ENCODE measurements at places on chromosomes 4 and X.

DNA sequence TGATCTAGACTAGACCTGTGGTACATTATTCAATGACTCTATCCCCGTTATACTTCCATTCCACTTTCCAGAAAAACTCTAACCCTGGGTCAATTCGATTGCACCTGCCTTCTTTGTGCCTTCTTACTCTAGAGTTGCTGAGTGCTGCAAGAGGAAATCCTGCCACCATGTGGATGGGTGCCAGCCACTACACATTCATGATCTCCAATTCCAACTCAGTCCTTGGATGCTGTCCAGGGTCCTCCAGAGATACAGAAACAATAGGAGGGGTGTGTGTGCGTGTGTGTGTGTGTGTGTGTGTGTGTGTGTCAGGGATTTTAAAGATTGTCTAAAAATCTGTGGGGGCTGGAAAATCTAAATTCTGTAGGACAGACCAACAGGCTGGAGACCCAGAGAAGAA is 42.9 kb upstream of the INTS6L start:
- DNase-seq, result no peak

DNA sequence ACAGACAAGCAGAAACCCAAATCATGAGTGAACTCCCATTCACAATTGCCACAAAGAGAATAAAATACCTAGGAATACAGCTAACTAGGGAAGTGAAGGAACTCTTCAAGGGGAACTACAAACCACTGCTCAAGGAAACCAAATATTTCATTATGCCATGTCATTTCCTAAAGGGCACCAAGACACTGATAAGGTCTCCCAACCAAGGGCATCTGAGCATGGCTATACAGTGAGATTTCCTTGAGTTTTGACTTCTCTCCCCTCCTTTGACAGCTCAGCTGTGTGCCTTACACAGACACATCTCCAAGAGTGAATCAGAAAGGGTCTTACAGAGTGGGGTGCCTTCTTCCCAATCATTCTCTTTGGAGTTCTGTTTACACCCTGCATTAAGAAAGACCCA is 40.4 kb downstream of the PCDH7 start:
- DNase-seq, result no peak

- DNase-seq, result no peak
Measured at GRCh38 chrX:48471504-48471903, 1.4 kb upstream of the SLC38A5 start.

GRCh38 chr4:1910643-1911042 is 39.5 kb downstream of the NSD2 start:
- no peak for DNase-seq

DNA sequence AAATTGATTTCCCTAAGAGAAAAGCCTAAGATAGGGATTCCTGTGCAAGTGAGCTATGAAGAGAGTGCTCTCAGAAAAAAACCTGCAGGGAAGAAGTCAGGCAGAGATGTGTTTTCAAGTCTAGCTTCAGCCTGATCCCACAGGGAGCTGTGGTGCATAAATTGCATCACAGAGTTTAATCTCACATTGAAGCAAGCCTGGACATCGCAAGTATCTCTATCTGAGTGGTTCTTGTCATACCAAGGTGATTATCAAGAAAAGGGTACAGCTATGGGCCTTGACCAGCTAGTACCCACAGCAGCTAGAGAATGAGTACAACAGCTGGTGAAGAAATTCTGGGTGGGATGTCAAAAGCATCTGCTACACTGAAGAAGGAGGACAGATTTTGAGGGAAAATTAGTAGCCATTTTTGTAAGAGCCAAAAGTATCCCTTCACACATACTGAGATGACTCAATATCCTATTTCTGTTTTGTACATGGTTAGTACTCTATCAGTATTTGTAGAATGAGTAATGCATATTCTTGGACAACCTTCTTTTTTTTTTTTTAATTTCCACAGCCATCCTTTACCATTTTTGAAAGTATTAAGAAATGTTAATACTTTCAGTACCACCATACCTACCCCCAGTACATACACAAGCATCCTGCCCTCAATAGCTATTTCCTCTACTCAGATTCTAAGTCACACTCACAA is 708.9 kb downstream of the IL1RAPL1 start:
- no peak for DNase-seq

DNA sequence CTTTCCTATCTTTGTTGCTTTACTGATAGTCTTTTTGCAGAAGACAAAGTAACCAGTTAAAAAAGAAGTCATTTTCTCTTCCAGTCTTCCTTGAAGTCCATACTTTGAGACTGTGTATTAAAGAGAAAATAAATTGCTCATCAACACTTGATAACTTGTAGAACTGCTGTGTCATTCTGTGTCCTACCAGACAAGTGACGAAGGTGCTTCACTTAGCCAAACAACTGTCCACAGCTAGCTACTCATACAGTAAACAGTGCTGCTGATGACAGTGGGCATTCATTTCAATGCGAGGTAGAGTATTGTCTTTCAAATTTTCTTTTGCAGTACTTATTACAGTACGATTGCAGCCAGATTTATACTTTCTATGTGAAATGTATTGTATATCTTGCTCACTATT is 11.5 kb downstream of the COL25A1 start:
- DNase-seq, result no peak

Measured in stimulated activated CD4-positive, alpha-beta T cell treated with anti-CD3 and anti-CD28 coated beads, TNF-alpha, amount 100 ng/mL, for 24 hours (primary cell).